ENCODE measurements at places on chromosomes 7 and 10.
A peak's percentile ranks its signal among the peaks of the same experiment; 100 is the strongest.

DNA sequence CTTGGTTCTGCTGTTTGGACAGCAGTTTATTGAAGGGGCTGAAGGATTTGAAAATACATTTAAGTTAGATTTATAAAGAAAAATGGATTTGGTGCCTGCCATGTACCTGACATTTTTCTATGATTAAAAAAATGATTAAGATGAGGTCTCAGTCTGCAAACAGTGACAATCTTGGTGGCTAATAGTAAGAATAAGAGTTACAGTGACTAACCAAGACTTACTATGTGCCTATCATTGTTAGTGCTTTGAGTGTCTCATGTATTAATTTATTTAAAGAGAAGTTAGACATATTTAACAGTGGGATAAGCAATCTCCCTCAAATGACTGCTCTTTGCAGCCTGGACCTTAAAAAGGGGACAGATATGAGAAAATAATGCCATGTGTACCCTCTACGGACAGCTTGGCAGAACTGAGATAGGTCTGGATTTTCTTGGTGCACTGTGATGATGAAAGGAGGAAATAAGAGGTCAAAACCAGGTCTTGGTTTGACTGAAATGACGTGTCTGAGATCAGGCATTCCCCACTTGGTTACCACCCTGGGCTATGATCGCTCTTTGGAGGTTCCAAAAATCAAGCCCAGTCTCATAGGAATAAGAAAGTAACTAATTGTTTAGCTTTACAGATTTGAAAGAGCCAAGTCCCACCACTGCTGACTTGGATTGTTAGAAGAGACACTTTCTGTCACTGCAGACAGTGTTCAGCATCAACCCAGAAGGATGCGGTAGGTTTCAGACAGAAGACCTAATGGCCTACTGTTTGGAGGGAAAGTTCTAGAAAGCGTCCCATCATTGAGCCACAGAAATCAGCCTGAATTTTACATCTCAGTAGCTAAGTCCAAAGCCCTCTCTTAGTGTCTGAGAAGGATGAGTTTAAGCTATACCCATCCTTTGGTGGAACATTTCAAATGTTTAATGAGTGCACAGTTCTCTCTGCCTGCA, 2.1 kb downstream of the CASP7 start:
- no peak for DNase-seq

DNA sequence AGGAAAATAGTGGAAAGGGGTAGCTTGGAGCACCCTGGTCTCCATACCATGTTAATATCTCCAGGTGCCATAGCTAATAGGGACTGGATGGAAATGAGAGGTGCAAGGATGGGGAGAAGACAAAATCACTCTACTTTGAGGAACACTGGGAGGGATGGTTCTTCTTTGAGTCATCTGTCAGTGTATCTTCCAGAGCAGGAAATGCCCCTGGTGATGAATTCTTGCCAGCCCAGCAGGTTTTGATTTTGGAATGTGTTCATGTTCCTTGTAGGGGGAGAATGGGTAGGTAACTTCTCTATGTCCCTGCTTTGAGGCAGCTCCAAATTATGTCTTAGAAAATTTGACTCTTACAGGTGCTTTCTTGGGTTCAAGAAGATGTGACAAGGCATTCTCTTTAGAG, 177.0 kb upstream of the GLI3 start:
- DNase-seq: no peak

- DNase-seq: no peak
Measured at GRCh38 chr7:20508109-20508508, 107.4 kb upstream of the ABCB5 start.

DNA sequence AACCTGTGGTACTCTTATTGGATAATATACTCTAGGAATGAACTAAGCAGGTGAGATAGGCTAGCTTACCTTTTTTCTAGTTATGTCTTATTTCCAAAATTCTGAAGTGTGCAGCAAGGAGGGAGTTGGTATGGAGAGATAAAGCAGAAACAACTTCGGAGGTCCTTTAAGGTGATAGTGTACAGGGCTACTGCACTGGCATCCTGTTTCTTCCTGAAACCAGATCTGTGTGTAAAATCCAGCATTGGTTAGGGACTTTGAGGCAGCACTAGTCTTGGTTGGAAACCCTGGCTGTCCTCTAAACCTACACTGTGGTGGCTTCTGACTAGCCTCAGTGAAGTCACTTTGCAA, 66.9 kb upstream of the STRIP2 start:
- no peak for DNase-seq

- no peak for DNase-seq
Measured at GRCh38 chr10:121380211-121380610, 218.0 kb downstream of the FGFR2 start.

DNA sequence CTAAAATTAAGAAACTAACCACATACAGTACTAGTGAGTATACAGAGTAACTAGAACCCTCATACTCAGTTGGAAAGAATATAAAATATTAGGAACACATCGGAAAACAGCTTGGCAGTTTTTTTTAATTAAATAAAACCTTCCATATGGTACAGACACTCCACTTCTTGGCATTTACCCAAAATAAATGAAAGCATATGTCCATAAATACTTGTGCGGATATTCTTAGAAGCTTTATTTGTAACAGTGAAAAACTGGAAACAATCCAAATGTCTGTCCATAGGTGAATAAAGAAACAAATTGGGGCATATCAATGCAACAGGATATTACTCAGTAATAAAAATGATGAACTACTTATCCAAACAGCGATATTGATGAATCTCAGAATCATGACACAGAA, 410.0 kb downstream of the HTR7 start:
- no peak for DNase-seq

DNA sequence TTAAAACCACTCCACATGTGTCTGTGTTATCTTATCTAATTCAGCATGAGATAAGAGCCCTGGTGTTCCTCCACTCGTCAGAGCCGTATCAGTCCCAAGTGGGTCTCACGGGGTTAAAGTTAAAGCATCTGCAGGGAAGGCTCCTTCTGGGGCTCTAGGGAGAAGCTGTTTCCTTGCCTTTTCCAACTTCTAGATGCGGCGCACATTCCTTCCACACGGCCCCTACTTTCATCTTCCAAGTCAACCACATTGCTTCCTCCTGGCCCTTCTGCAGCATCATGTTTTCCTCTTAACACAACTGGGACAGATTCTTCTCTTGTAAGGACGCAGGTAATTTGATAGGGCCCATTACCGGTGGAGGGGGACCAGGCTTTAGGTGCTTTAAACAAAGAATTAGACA, 620.1 kb upstream of the DPP6 start:
- peak; percentile 22 for DNase-seq

- DNase-seq: peak; percentile 97
Measured at GRCh38 chr10:43362191-43362839, 9.1 kb upstream of the FXYD4 start.

DNA sequence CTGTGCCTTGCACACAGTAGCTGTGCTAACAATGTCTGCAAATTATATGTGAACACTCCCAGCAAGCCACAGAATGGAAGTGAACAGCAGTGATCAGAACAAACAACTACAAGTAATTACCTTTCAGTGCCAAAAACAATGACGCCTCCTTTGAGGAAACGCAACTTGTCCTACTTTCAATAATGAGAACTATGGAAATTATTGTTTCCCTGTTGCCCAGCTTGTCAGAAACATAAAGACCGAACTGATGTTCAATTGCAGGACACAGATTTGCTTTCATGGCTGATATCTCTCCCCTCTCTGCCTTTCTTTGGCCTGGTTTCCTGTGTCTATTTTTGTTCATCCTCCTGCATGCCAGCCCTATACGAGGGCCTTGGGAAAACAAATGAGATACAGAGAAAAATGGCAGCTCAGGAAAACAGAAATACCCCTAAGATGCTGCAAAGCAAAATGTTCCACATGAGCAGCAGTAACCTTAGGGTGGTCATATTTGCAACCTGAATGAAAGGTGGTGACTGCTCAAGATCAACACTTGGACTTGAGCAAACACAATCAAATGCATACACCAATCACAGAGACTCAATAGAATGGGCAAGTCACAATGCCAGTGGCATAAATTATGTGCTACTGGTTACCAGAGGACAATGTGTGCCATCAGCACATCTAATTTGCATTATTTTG, 26.8 kb downstream of the COBL start:
- DNase-seq: no peak

GRCh38 chr7:122329145-122329802, 24.7 kb upstream of the FEZF1 start:
- DNase-seq: peak; percentile 83

GRCh38 chr10:126384269-126384873, 3.9 kb downstream of the ADAM12 start:
- no peak for DNase-seq

GRCh38 chr7:36784991-36785940, 61.0 kb upstream of the AOAH start:
- no peak for DNase-seq

DNA sequence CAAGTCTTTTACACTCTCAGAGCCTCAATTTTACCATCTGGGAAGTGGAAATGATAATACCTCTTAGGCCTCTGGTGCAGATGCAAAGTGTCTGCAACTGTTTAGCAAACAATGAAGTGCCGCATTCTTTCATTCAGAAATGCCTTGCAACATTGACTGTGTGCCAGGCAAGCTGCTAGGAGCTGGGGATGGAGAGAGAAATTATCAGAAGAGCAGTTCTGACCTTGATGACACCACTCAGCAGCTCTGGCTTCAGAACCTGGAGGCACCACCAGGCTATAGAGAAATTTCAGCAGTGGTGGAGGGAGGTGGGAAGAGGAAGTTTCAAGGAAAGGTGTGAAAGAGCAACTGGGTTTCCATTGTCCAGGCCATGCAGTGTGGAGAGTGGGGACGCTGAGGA, 78.1 kb upstream of the HABP2 start:
- DNase-seq: no peak

- no peak for DNase-seq
Measured at GRCh38 chr7:128150223-128150865, 90.7 kb upstream of the LEP start.

- DNase-seq: no peak
Measured at GRCh38 chr10:13673156-13673555, 86.4 kb downstream of the PRPF18 start.

GRCh38 chr10:108556186-108556585, 1367.1 kb downstream of the XPNPEP1 start:
- DNase-seq: no peak

DNA sequence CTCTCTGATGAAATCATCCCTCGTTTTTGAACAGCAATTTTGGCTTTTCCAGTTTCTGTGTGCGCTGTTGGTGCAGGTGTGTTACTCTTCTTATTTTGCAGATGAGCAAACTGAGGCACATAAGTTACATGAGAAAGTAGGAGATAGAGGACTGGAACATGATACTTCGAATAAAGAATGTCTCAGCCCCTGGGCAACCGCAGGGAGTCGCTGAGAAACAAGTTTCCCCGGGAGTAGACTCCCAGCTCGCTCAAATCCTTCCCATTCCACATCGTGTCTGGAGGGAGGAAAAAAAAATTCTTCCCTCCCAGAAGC, 18.0 kb downstream of the MXI1 start:
- no peak for DNase-seq
